ENCODE measurements at places on chromosomes 5 and 9.

- no peak for DNase-seq
These were observed 132.7 kb downstream of the MPDZ start for GRCh38 chr9:13146840-13147239.

- no peak for DNase-seq
These were observed 5.0 kb upstream of the PPP2R2B start for GRCh38 chr5:146883511-146883910.

DNA sequence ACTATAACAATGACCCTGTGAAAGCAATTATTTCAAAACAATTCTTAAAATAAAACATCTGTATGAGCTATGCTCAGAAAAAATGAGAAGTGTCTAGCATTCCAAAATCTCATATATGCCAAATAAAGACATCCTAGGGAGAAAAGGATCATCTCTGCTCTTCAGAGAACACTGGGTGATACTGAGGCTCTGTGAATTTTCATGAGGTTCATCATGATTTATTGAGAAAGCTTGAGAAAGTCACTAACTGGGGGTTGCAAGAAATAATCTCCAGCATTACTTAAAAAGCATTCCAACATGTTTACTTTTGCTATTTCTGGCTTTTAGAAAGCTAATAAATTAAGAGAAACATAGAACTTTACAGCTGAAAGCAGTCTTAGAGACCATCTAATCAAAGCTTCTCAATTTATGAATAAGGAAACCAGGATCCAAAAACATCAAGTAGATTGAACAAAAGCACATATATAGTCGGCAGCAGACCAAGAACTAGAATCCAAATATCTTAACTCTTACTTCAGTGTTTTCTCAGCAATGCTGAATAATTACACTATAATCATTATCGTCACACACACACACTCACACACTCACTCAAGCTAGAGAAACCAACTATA lies 372.8 kb downstream of the NR2F1-AS1 start:
- no peak for DNase-seq

- no peak for DNase-seq
These were observed 284.5 kb downstream of the SPATA31D1 start for GRCh38 chr9:82273121-82273520.

DNA sequence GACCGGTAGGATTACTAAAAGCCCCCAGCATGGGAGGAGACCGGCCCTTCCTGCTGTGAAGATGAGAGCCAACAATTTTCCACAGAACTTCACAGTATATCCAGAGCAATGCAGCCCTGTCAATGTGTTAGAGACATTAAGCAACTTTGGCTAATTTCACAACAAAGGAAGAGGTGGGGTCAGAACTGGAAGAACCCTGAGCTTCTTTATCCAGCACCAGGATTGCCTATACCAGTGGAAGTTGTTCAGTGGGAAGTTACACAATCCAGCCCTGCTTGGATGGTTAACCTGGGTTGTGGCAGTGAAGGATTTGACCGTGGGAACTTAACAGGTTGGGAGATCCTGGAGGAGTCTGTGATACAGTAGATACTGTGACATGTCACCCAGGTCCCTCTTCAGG lies 197.0 kb downstream of the FBN2 start:
- DNase-seq = no peak

DNA sequence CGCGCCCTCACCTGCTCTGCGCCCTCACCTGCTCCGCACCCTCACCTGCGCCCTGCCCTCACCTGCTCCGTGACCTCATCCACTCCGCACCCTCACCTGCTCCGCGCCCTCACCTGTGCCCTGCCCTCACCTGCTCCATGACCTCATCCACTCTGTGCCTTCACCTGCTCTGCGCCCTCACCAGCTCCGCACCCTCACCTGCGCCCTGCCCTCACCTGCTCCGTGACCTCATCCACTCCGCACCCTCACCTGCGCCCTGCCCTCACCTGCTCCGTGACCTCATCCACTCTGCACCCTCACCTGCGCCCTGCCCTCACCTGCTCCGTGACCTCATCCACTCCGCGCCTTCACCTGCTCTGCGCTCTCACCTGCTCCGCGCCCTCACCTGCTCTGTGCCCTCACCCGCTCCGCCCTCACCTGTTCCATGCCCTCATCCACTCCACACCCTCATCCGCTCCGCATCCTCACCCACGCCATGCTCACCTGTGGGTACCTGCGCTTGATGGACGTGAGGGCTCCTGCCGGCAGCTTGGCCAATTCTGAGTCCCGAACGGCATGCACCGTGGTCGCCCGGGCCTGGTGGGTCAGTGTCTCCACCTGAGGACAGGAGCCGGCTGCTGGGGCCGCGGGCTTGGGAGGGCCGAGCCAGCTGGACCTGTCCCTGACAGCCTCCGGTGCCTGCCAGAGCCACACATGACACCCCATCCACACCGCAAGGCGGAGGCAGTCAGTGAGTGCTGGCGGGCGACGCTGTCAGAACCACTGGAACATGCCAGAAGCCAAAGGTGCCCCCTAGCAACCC lies 35.6 kb upstream of the NSMF start:
- DNase-seq = no peak

DNA sequence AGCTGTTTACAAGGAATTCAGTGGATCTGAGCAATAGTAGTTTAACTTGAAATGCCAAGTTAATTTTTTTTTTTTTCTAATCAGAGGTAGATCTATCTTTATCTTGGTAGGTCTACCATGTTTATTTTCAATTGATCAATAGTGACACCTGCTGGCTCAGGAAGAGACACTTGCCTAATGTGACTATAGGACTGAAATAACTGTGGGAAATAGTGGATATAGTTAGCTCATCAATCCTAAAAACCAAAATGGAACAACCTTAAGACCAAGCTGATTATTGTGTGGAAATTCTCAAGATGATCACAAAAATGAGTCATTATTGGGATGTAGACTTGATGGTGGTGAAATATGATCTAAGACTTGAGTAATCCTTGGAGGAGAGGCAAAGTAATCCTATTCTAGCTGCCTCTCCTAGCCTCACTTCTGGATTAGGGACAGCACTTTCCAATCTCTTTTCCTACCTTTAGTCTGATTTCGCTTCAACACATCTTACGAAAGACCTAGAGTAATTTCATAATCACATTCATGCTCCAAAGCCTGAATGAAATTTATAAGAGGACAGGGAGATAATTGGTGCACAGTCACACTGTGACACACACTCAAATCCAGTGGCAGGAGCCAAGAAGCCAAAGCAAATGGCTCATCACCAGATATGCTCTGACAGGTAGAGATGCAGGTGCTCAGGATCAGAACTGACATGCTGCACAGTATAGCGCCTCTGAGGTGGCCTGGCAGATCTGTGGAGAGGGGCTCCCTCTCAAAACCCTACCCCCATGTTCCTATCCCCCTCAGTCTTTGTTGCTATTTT lies 156.3 kb downstream of the HMHB1 start:
- DNase-seq = peak; percentile 27

DNA sequence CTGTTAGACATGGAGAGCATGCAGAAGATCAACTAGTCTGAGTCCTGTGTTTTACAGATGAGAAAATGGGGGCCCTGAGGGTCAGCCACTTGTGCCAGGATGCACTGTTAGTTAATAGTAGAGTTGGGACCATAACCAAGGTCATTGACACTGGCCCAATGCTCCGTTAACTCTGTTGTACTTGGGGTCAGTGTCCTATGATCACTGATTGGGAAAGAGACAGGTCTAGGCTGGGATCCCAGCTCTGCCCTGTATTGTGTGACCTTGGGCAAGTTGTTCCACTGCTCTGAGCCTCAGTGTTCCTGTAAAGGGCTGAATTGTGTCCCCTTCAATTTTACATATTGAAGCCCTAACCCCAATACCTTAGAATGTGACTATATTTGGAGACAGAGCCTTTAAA lies 70.0 kb downstream of the GDNF start:
- no peak for DNase-seq

- DNase-seq = peak; percentile 70
These were observed 12.4 kb upstream of the SUB1 start for GRCh38 chr5:32572778-32573480.

DNA sequence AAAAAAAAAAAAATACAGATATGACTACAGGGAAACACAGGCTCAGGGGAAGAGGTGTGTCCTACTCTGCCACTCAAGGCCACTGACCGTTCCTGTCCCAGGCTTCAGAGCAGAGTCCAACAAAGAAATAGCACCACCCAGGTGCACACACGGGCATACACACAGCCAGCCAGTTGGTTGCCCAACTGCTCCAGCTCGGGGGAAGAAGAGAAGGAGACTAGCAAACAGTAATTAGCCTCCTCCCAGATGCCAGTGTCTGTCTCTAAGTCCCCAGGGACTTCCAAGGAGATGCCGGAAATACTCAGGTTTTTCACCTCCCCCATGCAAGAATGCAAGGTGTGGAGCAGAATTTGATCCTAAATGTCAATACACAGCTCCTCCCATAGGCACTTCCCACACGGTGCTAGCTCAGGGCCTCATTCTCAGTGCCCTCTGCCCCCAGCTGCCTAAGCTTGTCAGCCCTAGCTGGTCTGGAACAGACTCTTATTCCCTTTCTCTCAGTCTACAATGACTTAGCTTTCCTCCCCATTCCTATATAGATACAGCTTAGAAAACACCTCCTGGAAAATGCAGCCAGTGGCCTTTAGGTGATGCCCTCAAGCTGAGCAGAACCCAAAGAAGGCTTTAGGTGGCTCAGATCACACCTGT lies 1.7 kb downstream of the MYORG start:
- DNase-seq = peak; percentile 9

DNA sequence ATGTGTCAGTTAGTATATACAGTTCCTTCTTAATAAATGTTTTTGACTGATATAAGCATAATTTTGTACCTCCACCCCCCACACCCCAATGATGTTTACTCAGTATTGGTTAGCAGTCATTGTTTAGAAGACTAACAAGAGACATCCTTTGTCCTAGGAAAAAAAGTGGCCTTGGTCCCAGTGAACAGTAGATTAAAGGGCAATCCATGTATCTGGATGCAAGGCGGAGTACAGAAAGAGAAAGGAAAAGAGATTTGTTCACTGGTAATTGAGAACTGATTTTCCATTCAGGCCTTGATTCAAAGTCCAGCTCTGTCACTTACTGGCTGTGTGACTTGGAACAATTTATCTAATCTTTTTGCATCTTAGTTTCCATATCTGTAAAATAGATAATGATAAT lies 4.6 kb downstream of the RALGPS1 start:
- no peak for DNase-seq

GRCh38 chr9:135591506-135592330 lies 30.2 kb downstream of the PAEP start:
- no peak for DNase-seq

DNA sequence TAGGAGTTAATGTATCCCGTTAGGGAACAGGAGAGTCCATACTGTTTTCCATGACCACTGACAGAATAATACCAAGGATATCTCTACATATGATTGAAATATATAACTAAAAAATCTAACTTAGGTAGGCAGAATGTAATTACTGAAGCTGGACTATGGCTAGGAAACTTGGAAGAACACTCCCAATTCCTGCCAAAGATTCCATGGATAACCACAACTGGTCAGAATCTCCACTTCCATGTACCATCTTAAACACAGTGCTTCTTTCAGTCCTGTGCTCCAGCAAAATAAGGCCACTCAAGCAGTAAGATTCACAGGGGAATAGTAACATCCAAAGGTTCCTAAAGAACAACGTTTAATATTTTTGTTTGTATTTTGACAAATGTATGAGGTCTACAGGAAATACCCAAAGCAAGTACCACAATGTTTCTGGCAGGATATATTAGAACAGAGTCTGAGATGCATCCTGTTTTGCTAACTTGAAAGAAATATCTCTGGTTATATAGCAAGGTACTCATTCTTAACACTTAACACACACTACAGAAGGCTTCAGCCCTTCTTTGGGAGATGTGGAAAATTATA lies 295.0 kb downstream of the ADAMTS6 start:
- DNase-seq = no peak

Data from RPMI8226 (cell line).